ENCODE measurements at places on chromosomes 2 and 18. TPM values are rescaled to one million over a fixed set of nuclear protein-coding genes. Genes with fewer than 3 reads are reported as not detected.

- DNase-seq: no peak
Measured at GRCh38 chr18:78376046-78376445, 603.6 kb upstream of the SALL3 start.

DNA sequence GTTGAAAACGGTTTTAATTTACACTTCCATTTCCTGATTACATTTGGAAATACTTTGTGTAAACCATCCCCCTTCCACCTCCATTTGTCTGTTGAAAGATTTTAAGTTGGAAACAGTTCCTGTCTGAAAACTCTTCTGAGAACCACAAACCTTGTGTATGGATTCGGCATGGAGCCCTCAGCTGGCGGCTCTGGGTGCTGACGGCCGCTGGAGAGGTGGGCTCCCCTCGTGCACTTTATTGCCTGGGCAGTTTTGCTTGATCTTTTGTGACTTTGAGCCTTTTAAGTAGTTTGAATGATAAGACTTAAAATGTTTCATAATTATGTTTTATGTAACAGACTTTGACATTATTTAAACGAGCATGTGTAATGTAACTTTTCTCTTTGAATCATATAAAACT is 11.1 kb downstream of the KLF11 start:
- DNase-seq: no peak

GRCh38 chr2:8882094-8882493 is 44.7 kb upstream of the KIDINS220 start:
- no peak for DNase-seq

GRCh38 chr2:42137125-42137841 is 31.9 kb upstream of the EML4 start:
- DNase-seq: no peak

CCDC93 gene
- 42.7 TPM for polyA plus RNA-seq

ALK gene
- polyA plus RNA-seq: 0.69 TPM

All from left renal pelvis (tissue), 4 donors.